HCT116 (cell line): ENCODE measurements at places on chromosomes 12 and 14. TPM values are rescaled to one million over a fixed set of nuclear protein-coding genes. Genes with fewer than 3 reads are reported as not detected.

The CLEC9A gene
- total RNA-seq: not detected

The RNFT2 gene
- 34.9 TPM for total RNA-seq

The KLRC2 gene
- total RNA-seq: 7.5 TPM

DNA sequence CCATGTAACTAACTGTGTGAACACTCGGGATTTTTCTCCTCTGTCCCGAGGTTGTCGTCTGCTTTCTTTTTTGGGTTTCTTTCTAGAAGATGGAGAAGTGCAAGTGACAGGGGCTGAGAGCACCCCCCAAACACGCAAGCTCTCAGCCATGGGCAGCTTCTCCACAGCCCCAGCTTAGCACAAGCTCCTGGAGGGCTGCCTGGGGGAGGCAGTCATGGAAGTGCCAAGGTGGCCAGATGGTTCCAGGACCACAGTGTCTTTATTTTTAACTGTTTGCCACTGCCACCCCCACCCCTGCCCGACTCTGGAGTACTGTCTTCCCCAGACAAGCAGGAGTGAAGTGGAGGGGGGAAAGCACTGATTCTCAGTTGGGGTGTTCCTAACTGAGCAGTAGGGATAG, 58.2 kb downstream of the ST8SIA1 start:
- DNase-seq: no peak

DNA sequence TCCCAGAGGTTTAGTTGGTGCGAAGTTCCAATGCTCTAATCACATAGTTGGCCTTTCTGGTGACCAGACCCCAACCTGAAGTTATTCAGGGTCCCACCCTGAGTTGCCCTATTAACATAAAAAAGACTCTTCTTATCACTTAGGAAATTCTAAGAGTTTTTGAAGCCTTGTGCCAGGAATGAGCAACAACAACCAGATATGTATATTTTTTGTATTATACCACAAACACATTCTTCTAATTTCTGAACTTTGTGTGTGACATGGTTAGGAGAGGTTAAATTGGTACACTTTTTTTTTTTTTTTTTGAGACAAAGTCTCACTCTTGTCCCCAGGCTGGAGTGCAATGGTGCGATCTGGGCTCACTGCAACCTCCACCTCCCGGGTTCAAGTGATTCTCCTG, 320.4 kb upstream of the PDE3A start:
- no peak for DNase-seq

- no peak for DNase-seq
Measured at GRCh38 chr12:113424915-113425823, 3.0 kb downstream of the SDSL start.

- no peak for DNase-seq
Measured at GRCh38 chr12:120468325-120468820, 1.2 kb downstream of the SRSF9 start.

DNA sequence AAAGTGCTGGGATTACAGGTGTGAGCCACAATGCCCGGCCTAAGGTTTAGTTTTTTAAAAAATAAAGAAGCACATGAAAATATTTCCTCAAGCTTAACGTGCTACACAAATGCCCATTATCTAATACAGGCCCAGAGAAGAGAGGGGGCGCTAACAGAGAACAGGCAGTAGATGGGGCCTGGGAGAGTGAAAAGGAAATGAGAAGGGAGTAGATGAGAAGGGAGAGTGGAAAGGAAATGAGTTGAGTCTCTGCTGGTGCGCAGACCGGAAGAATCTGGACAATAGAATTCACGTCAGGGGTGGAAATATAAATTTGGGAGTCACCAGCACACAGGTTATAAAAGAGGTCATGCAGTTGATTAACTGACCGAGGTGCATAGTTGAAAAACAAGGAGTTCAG, 10.7 kb downstream of the PXN start:
- no peak for DNase-seq

The GPR132 gene
- 0.10 TPM for total RNA-seq

- DNase-seq: no peak
Measured at GRCh38 chr14:77657280-77657679, 40.8 kb upstream of the SPTLC2 start.

The ABCD4 gene
- total RNA-seq: 45.3 TPM

DNA sequence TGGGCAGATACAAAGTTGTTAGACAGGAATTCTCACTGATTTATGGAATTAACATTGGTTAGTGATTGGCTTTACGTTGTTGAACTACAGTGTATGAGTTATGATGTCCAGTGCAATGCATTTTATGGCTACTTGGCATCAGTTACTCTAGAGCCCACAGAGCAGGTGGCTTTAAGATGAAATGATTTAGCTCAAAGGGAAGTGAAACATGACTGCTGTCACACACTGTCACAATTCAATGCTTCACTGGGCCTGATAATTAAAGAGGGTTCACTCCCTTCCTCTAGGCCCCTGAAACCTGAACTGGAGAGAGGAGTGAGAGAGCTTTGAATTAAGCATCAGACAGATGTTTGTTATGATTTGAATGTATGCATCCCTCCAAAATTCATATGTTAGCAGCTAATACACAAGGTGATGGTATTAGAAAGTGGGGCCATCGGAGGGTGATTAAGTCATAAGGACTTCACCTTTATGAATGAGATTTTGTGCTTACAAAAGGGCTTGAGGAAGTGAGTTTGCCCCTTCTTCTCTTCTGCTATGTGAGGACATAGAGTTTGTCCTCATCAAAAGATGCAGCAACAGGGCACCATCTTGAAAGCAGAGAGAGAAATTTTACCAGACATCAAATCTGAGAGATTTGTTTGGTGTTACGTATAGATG, 175.8 kb upstream of the GRIN2B start:
- DNase-seq: no peak

The PLXNC1 gene
- total RNA-seq: 0.25 TPM

- DNase-seq: no peak
Measured at GRCh38 chr12:58513852-58514251, 406.5 kb downstream of the LRIG3 start.

GRCh38 chr12:29743801-29744200, 39.9 kb downstream of the TMTC1 start:
- no peak for DNase-seq

- no peak for DNase-seq
Measured at GRCh38 chr12:56411781-56412639, 37.2 kb downstream of the TIMELESS start.

The MORN3 gene
- total RNA-seq: 0.34 TPM

The POTEG gene
- total RNA-seq: not detected

DNA sequence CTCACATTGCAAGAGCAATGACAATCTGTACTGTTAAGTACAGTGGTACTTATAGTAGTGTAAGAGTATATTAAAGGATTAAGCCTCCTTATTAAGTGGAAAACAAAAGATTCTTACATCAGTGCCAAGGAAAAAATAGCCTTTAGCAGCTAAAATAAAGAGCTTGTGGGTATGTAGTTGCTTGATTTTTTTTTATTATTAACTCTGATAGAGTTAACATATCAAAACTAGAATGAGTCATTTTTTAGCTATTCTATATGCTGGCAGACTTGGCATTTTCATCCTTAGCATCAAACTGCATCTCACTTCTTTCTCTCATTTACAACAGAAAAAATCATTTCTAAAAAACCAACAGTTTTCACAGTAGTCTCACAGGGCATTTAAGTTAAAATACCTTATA, 86.5 kb downstream of the ATP2B1 start:
- DNase-seq: no peak

DNA sequence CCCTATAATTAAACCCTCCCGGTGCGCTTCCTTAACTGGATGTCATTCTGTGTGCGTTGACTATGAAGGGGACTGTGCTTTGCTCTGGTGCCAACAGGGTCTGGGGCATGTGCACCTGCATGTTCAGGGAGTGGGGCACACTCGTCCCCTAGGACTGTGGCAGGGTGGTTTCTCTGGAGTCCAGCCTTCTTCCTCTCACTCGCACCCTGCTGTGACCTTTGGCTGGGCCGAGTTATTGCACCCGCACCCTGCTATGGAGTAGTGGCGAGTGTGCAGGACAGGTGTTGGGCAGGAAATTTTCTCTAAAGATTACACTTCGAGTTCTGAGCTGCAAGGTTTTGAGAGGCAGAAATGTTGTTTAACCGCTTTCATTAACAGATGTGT, 138.9 kb downstream of the PLXNC1 start:
- no peak for DNase-seq
